ENCODE measurements at places on chromosomes 6 and 20.

GRCh38 chr6:142958343-142958742, 13.4 kb upstream of the HIVEP2 start:
- DNase-seq, result no peak

GRCh38 chr6:34887753-34888513, at the start of gene TAF11:
TSS of gene TAF11 (minus strand) at chr6:34888042. CDS start at chr6:34887957, 85 bp downstream.
- DNase-seq, result peak; percentile 81

GRCh38 chr6:138972226-138972665, 15.8 kb downstream of the REPS1 start:
- DNase-seq, result no peak

DNA sequence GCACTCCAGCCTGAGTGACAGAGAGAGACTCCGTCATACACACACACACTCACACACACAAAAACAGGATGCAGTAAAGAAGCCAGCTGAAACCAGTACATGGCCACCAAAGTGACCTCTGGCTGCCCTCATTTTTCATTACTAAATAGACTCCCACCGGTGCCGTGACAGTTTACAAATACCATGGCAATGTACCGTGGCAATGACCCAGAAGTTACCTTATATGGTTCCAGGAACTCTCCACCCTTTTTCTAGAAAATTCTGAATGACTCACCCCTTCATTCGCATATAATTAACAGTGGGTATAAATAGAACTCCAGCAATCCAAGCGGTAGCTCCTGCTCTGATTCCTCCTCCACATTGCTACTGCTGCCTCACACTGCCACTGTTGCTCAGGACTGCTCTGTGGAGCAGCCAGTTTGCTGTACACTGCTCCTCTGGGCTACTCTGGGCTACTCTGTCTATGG, 57.7 kb downstream of the SNX5 start:
- no peak for DNase-seq

- no peak for DNase-seq
These were observed 46.6 kb downstream of the ZMYND8 start for GRCh38 chr20:47309806-47310426.

DNA sequence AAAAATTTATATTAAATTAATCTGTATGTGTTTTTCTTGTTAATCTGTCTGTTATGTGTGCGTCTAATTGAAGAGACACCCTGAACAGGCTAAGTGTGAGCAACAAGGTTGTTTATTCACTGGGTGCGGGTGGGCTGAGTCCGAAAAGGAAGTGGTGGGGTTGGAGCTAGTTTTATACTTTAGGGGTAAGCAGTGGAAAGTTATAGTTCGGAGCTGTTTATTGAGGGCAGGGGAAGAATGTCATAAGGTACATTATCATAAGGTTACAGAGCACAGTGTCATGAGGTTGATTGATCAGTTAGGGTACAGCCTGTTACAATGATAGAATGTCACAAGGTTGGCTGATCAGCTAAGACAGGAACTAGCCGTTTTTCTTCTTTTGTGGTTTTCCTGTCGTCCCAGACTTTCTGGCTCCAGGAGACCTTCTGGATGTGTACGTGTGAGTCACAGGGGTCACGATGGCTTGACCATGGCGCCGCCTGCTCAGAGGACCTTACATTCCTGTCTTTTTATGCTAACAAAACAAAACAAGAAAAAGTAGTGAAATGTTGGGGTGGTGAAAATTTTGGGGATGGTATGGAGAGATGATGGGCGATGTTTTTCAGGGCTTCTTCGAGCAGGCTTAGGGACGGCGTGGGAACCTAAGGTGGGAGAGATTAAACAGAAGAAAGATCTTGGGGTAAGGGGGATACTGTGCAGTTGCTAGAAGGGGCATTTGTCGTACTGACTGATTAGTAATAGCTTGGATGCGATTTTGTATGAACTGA, 754.0 kb upstream of the ADGRB3 start:
- DNase-seq, result no peak

DNA sequence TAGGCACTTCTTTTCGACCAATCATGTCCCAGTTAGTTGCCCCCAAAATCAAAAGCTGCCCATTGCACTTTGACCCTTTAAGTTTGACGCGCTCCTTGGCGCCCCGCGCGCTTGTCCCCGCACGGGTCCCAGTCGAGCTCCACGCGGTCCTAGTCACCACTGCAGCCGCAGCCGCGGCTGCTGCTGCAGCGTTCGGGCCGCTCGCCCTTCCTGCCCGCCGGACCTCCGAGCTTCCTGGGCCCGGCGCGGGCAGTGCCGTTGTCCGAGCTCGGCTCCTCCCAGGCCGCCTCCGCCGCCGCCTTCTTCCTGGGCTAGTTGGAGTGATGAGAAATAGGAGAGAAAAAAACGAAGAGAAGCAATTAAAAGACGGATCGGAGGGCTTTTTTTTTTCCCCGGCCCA, 185.7 kb upstream of the COL21A1 start:
- DNase-seq, result no peak
